ENCODE measurements at places on chromosomes 16 and 17.
A peak's percentile ranks its signal among the peaks of the same experiment; 100 is the strongest.

DNA sequence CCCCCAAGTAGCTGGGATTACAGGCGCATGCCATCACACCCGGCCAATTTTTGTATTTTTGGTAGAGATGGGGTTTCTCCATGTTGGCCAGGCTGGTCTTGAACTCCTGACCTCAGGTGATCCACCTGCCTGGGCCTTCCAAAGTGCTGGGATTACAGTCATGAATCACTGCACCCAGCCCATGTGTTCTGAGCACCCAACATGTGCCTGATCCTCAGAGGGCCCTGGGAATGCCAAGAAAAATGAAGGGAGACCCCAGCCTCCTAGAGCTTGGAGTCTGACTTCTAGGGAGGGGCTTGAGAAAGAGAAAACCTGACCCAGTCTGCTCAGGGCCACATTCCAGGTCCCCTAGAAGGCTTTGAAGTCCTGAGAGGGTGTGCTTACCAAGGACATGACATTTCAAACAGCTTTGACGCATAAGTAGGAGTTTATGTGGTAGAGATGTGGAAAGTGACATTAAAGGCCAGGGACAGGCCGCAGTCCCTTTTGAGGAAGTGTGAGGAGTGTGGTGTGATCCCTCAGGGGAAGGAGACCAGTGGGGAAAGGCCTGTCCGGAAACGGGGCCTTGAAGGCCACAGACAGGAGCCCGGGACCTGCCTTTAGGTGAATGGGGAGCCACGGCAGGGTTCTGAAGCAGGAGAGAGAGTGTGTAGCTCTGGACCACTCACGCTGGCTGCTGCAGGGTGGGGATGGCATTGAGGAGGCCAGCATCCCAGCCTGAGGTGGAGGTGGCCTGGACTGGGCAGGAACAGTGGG lies 1.1 kb upstream of the CCL22 start:
- DNase-seq: no peak

GRCh38 chr16:81846105-81846504 lies 67.0 kb downstream of the PLCG2 start:
- no peak for DNase-seq

GRCh38 chr17:43368740-43369506 lies 29.9 kb upstream of the ARL4D start:
- peak; percentile 66 for DNase-seq

- DNase-seq: peak; percentile 76
Measured at GRCh38 chr16:85688586-85689284, at the start of gene GINS2. Gene GINS2 (minus strand): TSS chr16:85688954. CDS start chr16:85688898, 56 bp downstream.

GRCh38 chr17:60579090-60579489 lies 20.9 kb upstream of the PPM1D start:
- DNase-seq: no peak

- DNase-seq: no peak
Measured at GRCh38 chr16:75288596-75289120, 37.2 kb upstream of the BCAR1 start.

DNA sequence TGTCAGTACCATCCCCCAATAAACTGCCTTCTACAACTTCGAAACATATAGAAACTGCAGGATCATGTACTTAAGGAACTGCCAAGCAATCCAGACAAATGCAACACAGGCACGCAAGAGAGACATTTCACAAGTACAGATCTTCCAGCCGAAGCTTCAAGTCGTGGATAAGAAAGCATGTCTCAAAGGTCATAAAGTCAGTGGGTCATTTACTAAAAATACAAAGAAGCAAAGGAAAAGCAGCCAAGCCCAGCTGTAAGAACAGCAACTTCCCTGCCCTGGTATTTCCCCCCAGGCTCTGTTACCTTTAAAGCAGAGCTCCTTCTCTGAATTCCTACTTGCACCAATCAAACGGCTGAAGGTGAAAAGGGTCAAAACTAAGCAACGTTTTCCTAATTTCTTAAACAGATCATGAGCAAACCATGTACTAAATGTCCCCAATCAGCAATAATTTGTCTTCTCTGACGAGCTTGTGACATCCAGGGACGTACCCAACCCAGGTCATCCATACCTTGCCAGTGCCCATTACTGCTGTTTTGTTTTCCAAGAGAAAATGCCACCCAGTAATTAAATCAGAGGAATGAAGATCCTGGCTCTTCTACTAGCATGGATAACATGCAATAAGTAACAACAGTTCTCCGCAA lies 1.7 kb downstream of the AKTIP start:
- no peak for DNase-seq

- no peak for DNase-seq
Measured at GRCh38 chr16:23254338-23254737, 47.8 kb upstream of the SCNN1B start.

GRCh38 chr17:72935984-72936383 lies 156.5 kb downstream of the SLC39A11 start:
- DNase-seq: no peak

GRCh38 chr16:29117631-29118030 lies 132.8 kb downstream of the LAT start:
- DNase-seq: no peak

- no peak for DNase-seq
Measured at GRCh38 chr17:29331708-29332085, 37.7 kb upstream of the NUFIP2 start.

GRCh38 chr16:72367851-72368250 lies 195.9 kb upstream of the PMFBP1 start:
- no peak for DNase-seq

DNA sequence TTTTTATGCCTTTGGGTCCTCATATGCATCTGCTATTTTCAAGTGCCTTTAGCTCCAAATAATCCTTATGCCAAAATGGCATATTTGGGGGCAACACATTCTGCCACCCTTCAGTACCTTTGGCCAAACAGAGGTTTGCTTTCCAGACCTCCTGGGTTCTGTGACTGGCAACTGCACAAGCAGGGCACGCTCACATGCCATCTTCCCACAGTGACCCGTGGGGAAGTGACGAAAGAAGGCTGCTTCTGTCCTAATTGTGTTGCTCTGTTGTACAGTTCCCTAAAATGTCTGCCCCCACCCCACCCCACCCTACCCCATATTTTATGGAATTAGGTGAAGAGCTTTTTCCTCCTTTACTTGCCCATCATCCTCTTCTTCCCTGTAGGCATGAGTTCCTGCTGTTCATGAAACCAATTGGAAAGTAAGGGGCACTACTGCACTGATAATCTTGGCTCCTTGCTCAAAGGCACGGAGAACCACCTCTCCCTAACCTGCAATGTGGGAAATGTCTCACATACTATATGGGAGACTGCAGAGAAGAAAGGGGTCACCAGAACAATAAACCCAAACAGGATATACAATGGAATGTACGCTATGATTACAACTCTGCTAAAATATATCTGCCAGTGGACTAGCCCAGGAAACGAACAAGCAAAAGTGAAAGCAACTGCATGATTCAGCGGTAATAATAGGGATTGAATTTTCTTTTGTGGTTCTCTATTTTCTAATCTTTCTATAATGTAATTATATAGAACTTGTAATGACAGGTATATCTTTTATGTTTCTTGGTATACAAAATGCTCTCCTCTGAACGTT lies 3.3 kb upstream of the SLFN12L start:
- DNase-seq: no peak

DNA sequence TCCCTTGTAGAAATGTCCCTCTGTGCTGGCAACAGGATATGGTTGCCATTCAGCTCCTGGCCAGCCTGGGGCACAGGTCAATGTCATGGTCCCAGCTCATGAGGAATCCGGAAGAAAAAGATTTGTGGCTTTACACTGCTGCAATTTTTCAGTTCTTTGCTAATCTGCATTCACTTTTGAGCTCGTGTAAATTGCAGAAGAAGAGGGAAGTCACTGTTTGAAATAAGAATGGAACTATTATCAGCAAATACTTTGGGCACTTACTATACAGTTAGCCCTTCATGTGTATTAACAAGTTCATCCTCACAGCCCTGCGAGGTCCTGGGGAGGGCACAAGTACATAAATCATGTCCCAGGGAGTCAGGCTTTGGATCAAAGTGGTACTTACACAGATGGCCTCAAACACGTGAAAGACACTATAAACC lies 14.2 kb downstream of the SLC47A2 start:
- no peak for DNase-seq

GRCh38 chr17:50339381-50339780 lies 6.5 kb upstream of the XYLT2 start:
- DNase-seq: no peak

- no peak for DNase-seq
Measured at GRCh38 chr17:1727258-1727789, 2.8 kb downstream of the WDR81 start.

DNA sequence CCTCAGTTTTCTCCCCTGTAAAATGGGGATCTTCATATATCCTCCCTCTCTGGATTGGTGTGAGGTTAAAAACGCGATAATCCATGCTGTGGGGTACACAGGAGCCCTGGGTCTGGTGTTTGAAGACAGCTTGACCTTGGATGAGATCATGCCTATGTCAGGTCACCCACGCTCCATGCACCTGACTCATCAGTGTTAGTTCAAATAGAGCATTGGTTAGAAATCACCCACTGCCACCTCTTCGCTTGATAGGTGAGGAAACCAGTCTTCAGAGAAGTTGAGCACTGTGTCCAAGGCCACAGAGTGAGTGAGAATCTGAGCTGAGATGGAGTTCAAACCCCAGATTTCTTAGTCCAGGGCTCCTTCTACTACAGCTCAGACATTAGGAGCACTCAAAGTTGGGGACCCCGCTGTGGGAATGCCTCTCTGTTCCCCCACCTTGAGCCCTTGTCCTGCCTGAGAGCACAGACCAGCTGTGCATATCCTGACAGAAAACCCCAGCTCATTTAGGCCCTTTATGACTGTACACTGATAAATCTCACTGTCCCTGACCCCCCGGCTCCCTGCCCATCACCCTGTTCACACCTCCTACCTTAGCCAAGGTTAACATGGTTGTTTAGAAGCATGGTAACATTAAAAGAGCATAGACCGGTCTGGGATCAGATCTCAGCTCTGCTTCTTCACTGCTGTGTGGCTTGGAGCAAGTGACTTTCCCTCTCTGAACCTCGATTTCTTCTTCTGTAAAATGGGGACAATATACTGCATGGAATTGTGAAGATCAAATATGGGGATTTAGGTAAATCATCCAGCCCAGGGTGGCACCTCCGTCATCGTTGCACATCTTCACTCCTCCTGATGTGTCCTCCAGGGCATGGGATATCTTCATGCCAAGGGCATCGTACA lies 22.4 kb upstream of the LGALS9 start:
- no peak for DNase-seq

DNA sequence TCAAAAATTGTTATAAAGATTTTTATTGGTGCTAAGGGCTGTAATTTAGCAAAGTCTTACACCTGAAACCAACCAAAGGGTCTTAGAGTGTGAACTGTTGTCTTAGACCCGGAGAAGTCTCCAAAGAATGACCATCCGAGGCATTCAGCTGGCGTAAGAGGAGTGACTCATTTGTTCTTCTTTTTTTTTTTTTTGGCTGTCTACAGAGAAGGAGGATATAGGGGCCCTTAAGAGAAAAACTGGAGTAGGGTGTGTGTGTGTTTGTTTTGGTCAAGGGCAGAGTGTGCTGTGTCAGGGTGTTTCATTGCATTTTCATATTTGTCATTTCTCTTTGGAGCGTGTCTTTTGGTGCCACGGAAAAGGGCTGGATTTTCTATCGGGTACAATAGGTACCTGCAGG lies 508.0 kb downstream of the WWOX start:
- no peak for DNase-seq

DNA sequence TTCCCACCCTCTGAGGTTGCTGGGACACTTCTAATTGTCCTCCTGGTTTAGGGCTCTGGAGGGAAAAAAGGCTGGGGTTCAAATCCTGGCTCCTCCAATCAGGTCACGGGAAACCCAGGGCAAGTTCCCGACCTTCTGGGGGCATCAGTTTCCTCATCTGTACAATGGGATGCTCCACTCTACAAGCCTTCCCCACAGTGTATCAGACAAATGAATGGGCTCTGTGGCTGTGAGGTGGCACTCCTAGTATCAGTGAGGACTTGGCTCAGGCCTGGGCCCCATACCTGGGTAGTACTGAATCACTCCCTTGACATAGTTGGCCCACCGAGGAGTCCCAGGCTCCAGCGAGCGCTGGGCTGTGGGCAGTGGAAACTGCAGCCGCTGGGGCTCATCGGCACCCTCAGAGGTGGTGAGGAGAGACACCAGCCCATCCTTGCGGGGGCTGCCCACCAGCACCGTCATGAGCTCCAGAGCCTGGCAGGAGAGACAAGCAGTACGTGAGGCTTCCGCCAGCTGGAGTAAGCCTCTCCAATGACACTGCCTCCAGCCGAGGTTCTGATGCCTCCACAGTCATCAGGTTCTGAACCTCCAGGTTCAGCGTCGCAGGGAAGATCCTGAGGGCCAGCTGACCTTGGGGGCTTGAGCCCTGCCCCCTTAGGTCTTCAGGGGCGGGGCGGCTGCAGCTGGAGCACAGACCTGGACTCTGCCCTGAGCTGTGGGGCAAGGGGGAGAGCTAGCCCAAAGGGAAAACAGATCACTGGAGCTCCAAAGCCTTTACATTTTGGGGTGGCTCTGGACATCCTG lies 1.2 kb downstream of the GALK1 start:
- DNase-seq: no peak

DNA sequence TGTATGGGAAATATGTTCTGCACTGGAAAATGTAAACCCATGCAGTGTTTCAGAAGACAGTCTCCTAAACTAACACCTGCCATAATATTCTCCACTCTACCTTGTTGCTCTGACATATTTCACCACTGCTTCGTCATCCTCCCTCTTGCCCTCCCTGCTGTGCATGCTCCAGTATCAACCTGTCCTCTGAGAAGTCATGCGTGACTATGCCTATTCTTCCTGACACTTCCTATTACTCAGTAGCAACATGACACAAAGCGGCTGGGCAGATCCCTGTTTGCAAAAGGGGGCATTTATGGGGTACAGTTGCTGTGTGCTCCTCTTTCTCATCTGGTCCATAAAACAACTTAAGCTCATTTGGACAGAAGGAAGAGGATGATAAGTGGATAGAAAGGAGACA lies 805.6 kb upstream of the EEF2KMT start:
- peak; percentile 14 for DNase-seq

- DNase-seq: no peak
Measured at GRCh38 chr16:85221771-85222154, 109.5 kb upstream of the CIBAR2 start.

DNA sequence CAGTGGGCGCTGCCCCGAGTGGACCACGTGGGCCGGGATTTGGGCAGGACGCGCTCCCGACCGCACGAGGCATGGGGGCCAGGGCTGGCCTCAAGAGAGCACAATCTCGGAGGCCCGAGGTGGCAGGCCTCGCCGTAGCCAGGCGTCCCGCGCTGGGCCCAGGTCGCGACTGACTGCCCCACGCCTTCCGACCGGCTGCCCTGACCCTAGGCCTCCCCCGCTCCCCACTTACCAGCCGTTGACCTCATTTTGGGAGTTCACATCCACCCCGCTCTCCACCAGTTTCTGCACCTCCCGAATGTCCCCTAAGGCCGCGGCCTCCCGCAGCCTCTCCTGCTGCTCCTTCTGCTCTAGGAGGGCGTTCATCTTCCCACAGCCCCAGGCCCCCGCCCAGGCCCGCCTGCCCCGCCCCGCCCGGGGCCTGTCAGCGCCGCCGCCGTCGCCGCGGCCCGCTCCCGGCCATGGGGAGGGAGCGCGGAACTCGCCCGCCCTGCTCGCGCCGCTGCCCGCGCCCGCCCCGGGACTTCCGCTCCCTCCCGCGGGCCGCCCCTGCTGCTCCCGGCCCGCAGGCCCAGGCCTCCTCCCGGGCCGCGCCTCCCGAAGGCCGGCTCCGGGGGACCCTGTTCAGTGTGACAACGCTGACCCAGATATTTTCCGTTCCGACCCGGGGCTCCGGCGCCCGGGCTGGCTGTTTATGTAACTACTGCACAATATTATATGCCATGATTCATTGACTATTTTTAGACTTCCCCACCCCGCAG lies at the start of gene ANKRD40:
ANKRD40 (minus strand) TSS at position 626 of the 761 bp plus-strand sequence; CDS start at position 366, 260 bp downstream.
- peak; percentile 85 for DNase-seq

- DNase-seq: no peak
Measured at GRCh38 chr16:52465711-52466267, 81.2 kb downstream of the TOX3 start.

GRCh38 chr17:284676-285355 lies 67.8 kb downstream of the RPH3AL start:
- DNase-seq: no peak
